T follicular helper cell (primary cell): ENCODE measurements at places on chromosomes 6 and 20.

GRCh38 chr6:157460182-157460999 lies 79.4 kb downstream of the ZDHHC14 start:
- no peak for DNase-seq

DNA sequence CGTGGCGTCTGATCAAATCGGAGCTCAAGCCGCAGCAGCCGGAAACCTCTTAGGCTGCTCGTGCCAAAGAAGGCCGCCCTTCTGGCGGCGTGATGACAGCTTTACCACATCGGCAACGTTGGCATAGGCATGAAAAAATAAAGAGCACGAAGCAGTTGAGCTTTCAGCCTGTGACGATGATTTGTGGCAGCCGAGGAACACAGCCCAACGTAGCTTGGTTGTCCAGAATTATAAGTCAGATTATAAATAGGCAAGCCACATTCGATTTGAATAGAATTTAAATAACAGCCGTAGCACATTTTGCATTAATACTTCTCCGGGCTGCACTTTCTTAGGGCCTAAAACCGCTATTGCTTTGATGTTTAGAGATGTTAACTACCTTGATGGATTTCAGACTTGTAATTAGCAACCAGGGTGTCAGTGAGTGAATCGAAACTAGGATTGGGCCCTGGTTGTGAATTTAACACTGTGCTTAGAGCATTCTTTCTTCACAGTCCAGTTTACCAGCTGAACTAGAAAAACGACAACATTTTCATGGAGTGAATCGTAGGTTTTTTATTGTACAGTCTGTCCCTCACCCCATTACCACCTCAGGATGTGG lies 864 bp upstream of the BCLAF1 start:
- peak; percentile 79 for DNase-seq

GRCh38 chr20:13313201-13313600 lies 92.1 kb downstream of the ISM1 start:
- DNase-seq: no peak

GRCh38 chr20:37816003-37816402 lies 86.9 kb upstream of the VSTM2L start:
- no peak for DNase-seq
